ENCODE measurements at places on chromosomes 6 and 20.

DNA sequence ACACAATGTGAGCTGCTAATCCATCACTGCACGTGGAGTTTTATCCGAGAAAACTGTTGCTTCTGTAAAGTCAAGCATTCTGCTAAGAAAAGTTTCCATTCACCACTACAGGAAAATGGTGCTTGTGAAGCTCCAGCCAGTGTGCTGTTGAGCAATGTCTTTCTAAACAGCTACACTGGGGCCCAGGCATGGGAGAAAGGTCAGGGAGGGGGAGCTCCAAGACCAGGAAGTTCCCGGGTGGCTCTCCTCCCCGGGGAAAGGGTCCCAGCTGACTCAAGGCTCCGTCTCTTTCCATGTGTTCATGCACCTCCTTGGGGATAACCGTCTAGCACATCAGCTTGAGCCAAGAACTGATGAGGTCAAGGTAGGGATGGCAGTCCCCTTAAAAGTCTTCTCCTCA lies 20.5 kb downstream of the RPP40 start:
- DNase-seq: no peak

- no peak for DNase-seq
These were observed 167.1 kb upstream of the ZNF337 start for GRCh38 chr20:25863536-25864325.

- no peak for DNase-seq
These were observed 2.1 kb upstream of the PCMTD2 start for GRCh38 chr20:64253443-64253842.

GRCh38 chr6:47253136-47253535 lies 56.6 kb downstream of the TNFRSF21 start:
- no peak for DNase-seq

GRCh38 chr20:2805689-2806350 lies 5.4 kb upstream of the CPXM1 start:
- DNase-seq: no peak

DNA sequence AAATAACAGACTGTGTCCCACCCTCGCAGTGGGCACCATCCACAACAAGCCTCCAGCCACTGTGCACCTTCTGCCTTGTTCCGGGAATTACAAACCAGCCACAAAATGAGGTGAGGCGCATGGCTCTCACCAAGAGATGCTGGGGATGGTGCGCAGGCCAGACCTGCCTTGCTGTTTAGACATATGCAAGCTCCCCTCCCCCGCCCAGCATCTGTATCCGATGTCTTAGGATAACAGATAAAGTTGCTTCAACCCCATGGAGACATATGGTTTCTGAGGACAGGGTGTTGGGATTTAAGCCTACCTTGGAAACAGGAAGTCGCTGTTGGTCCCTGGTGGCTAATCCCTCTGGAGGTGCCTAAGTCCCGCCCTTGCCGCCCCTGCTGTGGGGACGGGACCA lies 50.4 kb upstream of the MPC1 start:
- no peak for DNase-seq

DNA sequence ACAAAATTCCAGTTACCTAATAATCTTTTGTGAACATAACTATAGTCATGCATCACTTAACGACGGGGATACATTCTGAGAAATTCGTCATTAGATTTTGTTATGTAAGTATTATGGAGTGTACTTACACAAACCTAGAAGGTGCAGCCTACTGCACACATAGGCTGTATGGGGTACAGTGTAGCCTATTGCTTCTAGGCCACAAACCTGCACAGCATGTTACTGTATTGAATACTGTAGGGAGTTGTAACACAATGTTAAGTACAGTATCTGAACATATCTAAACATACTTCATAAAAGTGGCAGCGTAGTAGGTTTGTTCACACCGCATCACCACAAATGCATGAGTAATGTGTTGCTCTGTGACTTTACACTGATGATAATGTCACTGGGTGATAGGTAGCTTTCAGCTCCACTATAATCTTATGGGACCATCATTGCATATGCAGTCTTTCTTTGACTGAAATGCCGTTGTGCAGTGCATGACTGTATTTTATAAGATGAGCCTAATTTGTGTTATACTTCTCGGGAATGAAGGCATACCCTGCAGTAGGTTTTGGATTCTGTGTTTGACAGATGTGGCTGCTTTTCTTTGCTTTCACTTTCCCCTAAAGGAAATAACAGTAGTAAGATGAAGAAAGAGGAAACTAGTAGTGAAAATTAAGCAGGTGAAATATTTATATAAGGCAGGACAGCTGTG lies 365.6 kb downstream of the FARS2 start:
- DNase-seq: peak; percentile 19
